DMS53 (cell line): ENCODE measurements at places on chromosomes 7 and 10.

GRCh38 chr7:124033095-124033806, 384 bp upstream of the TMEM229A start:
- peak; percentile 69 for DNase-seq

- DNase-seq, result no peak
These were observed 59.8 kb downstream of the HK1 start for GRCh38 chr10:69338133-69338456.

- no peak for DNase-seq
These were observed 131.2 kb upstream of the UNC5B start for GRCh38 chr10:71081229-71081560.

GRCh38 chr10:124429576-124429975, 10.9 kb upstream of the OAT start:
- no peak for DNase-seq

- DNase-seq, result no peak
These were observed 277.0 kb downstream of the GFRA1 start for GRCh38 chr10:115996031-115996430.

- no peak for DNase-seq
These were observed 23.9 kb downstream of the SLC25A40 start for GRCh38 chr7:87852306-87852705.

GRCh38 chr7:55303220-55303619, 61.9 kb upstream of the LANCL2 start:
- DNase-seq, result no peak

DNA sequence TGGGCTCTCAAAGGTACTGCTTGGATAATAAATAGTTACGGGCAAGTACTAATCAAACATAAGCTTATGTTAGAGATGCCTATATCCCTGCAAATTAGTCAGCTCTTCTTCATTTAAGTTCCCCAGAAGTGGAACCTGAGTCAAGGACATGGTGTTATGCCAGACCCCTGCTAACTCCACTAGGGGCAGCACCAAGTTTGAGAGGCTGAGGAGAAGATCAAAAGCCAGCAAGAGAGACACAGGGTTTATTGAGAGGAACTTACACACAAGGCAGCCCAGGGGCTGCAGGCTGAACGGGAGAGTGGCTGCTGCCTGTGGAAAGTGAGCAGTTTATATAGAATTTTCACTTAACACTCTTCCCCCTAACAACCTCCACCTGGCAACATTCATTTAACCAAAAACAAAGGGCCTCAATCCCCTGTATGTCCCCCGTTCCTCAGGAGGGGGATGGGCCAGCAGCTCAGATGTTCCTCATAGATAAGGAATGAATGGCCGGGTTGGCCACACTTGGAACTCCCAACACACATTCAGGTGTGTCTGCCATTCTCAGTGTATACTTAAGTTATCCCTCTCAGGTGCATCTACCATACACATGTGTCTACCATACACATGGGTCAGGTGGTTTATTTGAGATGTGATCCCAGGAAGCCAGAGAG, 62.6 kb upstream of the GHITM start:
- peak; percentile 34 for DNase-seq

GRCh38 chr7:66824041-66824440, 83.5 kb downstream of the RABGEF1 start:
- no peak for DNase-seq

DNA sequence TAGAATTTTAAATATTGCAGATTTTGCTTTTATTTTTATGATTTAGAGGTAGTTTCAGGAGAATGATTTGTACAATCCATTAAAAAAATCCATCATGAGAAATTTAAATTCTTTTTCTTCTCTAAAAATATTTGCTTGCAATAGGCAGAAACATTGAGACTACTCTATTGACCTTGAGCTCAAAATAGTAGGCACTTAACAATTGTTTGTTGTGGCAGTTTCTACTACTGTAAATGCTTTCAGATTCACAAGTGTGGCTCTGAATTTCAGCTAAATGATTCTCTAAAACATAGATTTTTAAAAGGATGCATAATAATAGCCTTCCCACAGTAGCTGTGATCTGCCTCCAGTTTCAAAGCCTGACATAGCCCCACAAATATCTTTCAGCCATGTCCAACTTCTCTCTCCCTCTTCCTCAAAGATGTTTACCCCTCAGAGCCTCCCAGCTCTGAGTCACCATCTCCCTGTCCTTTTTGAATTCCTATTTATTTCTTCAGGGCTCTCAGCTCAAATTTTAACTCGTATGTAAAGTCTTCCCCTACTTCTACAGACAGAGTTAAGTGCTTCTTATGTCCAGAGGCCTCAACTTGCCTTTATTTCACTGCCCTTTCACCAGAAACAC, 160.5 kb downstream of the AOAH start:
- DNase-seq, result no peak

- peak; percentile 69 for DNase-seq
These were observed 646 bp downstream of the FAM13C start for GRCh38 chr10:59361663-59362143.
